Kidney glomerular epithelial cell (primary cell): ENCODE measurements at places on chromosomes 7 and 10.
A peak's percentile ranks its signal among the peaks of the same experiment; 100 is the strongest.

GRCh38 chr7:115548756-115549155 lies 481.8 kb downstream of the TFEC start:
- no peak for DNase-seq

GRCh38 chr10:22103701-22104470 lies 100.4 kb upstream of the DNAJC1 start:
- DNase-seq: no peak

DNA sequence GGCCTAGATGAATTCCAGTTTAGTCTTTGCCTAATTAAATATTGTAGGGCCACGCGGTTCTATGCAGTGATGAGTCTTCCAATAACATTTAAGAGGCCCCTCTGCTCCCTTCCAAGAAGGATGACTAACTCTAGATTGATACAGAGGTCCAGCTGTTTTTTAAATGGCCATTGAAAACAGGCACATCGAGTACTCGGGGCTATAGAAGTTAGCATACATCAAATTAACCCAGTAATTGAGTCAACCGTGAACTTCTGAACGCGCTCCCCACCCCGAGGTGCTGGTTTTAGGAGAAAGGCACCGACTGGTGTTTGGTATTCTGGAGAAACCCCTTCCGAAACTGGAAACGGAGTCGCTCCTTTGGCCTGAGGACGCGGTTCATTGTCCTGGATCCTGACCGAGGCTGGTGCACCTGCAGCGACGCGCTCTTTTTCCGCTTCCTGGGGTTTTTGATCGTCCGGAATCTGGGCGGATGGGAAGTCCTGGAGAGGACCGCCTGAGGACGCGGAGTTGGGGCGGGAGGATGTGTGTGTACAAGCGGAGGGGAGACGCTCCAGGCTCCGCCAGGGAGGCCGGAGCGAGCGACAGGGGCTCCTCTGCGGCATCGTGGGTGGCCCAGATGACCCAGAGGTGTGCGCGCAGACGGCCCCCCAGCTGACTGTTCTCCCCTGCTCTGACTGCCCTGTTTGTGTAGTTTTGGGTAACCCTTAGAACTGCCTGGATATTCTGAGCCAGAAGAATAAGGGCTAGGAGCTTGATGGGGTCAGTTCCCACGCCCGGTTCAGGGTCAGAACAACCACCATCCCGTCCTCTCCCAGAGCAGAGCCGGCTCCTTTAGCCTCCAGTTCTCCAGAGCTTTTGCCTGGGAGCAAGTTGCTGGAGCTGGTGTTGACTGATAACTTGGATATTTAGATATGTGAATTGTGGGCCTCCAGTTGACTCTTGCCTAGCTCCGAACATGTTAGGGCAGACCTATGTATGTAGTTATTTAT lies 711 bp downstream of the FAM221A start:
- peak; percentile 46 for DNase-seq

DNA sequence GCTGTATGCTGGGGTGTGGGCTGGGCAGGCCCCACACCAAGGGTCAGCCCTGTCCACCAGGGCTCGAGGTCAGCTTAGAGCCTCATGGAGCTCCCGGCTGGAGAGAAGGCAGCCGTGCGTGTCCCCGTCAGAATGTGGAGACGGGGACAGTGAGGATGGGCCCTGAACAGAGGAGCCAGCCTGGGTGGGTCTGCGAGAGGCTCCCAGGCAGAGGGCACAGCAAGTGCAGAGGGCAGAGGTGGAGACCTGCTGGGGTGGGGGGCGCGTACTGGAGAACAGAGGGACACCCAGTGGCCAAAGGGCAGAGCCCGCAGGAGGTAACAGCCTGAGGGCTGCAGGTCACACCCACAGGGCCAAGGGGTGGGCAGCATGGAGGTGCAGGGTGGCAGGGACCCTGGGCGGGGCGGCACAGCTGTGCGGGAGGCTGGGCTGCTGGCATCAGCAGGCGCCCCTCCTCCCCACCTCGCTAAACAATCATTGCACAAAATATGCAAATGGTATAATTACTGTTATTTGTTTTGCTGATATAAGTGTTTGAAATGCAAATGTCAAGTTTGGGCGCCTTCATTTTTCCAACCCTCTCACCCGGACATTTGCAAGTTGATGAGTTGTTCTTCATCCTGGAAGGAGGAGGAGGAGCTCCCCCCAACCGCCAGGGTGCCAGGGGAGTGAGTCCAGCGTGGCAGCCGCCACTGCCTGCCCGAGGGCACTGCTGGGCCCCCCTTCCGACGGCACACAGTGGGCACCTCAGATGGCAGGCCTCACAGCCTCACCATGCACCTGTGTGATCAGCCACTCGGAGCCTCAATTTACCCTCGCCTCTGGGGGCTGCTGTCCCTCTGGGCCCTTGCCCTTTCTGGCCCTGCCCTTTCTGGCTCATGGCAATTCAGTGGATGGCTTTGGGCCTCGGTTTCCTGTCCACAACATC lies 35.0 kb downstream of the ELFN1 start:
- DNase-seq: no peak
